ENCODE measurements at places on chromosomes 2 and 18.
A peak's percentile ranks its signal among the peaks of the same experiment; 100 is the strongest.

GRCh38 chr18:76252880-76253279 lies 242.2 kb downstream of the ZNF516 start:
- no peak for DNase-seq

GRCh38 chr2:224952936-224953657 lies 89.2 kb downstream of the DOCK10 start:
- no peak for DNase-seq

GRCh38 chr2:172282944-172283343 lies 144.4 kb upstream of the ITGA6 start:
- DNase-seq: no peak

GRCh38 chr2:223674998-223675609 lies 72.9 kb upstream of the SCG2 start:
- DNase-seq: no peak

DNA sequence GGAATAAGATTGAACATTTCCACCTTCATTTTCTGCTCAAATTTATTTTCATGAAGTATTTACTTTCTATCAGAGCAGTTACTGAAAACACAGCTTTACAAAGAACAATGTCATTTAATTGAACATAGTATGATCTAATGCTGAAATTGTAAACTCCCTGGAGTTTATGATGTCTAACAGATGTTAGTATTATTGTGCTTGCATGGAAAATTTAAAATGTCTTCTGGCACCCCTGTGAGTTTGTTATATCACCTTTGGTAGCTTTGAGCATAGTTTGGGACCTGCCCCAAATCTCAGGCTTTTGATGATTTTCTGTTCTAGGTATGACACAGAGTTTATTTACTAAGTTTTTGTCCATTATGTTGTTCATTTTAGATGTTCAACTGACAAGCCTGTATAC lies 28.1 kb downstream of the FAM171B start:
- DNase-seq: no peak

- peak; percentile 84 for DNase-seq
These were observed 143.9 kb downstream of the LTBP1 start for GRCh38 chr2:33090553-33091134.

GRCh38 chr2:178422097-178422496 lies 28.9 kb downstream of the PRKRA start:
- no peak for DNase-seq

DNA sequence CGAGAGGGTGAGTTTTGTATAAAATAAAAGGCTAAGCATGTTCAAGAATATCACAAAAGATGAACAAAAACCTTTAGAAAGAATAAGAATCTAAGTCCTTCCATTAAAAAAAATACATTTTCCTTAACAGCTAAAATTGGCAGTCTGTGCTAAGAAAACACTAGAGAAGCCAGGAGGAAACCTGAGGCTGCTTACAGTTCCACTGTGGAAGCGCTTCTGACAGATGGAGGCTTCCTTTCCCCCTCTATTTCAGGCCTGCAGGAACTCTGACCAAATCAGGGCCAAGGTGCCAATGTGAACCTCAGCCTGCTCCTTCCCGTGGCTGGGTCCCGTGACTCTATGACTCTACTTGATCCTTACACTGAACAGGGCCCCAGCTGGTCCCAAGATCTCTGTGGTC lies 108.1 kb upstream of the ARHGAP28 start:
- no peak for DNase-seq

DNA sequence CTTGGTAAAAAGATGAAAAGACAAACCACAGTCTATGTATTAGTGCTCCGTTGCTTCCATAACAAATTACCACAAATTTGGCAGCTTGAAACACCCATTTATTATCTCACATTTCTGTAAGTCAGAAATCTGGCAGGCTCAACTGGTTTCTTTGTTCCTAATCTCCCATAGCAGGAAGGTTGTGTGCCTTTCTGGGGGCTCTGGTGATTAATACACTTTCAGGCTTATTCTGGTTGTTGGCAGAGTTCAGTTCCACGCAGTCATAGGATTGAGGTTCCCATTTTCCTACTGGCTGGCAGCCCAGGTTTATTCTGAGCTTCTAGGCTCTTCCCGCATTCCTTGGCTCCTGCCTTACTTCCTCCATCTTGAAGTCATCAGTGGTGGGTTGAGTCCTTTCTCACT lies 189.3 kb downstream of the ANAPC1 start:
- no peak for DNase-seq

DNA sequence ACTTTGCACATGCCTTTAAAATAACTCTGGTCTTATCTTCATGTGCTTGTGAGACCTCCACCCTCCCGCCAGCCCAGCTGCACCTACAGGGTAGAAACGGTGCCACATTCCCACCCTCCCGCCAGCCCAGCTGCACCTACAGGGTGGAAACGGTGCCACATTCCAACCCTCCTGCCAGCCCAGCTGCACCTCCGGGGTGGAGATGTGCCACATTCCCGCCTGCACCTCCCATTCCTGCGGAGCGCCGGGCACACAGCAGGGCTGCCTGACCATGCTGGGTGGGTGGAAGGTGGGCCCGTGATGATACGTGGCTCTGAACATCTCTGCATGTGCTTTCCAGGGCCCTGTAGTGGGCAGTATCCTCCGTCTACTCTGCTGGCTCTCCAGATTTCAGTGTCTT lies 243.7 kb upstream of the PXDN start:
- no peak for DNase-seq

DNA sequence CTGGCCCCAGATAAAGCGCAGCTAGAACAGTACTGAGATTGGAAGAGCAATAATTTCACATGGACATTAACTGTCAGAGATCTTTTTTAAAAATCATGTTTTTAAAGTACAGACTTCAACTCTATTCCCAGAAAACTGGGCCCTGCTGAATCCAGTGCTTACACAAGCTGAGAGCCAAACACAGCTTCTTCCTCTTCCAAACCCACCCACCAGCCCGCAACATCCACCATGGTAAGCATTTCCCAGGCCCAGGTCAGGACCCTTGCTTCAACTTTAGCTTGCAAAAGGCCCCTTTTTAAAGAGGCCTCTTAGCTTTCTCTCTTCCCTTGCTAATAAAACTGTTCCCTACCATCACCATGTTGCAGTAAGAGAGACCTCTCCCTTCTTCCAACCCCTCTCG lies 2.1 kb downstream of the AAK1 start:
- no peak for DNase-seq

- no peak for DNase-seq
These were observed 75.6 kb downstream of the CELF4 start for GRCh38 chr18:37489998-37490397.

DNA sequence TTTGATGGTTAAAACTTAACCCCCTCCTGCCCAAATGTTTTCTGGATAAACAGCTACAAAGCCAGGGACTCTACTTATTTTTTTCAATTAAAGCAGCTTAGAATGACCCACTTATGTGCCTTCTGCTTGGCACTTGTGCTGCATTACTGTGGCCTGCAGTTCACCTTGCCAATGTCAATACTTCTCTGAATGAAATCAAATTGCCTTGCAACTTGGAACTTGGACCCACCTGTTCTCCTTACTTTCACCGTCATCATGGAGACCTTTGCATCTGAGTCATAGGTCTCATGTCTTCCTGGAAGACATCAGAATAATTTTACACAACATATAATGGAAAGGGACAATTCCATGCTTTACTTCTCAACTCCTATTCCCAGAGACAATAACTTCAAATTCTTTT lies 92.1 kb upstream of the FHL2 start:
- no peak for DNase-seq

- DNase-seq: no peak
These were observed 27.3 kb downstream of the PDIA6 start for GRCh38 chr2:10785260-10785659.
